Activated CD4-positive, alpha-beta T cell treated with anti-CD3 and anti-CD28 coated beads for 1 hour (primary cell): ENCODE measurements at places on chromosomes 12 and 14.

DNA sequence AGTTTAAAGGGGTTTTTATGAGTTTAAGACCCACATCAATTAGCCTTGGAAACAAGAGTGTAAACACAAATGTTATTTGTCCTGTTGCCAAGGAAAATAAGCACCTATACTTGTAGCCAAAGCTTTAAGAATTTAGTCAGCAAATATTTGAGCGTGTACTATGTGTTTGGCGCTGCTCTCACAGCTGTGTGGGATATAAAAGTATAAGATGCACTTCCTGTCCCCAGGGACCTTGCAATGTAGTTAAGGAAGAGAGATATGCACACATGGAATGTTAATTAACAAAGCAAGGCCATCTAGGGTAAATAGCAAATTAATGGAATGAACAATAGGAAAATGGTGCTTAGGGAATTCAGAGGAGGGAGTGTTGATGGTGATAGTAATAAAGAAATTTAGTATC lies 134.9 kb upstream of the SRRM4 start:
- DNase-seq: no peak

- no peak for DNase-seq
Measured at GRCh38 chr14:32370714-32371113, 41.6 kb downstream of the AKAP6 start.

DNA sequence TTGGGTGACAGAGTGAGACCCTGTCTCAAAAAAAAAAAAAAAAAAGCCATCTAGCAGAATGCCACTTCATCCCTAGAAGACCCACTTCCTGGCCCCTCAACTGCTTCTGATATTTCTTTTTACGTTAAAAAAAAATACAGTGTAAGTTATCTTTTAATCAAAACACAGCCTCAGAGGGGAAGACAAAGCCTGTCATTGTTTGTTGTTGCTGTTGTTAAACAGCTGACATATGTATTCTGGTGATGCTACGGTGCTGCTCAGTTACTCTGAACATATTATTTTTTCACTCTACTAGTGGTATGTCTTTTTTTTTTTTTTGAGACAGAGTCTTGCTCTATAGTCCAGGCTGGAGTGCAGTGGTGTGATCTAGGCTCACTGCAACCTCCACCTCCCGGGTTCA lies 75.4 kb downstream of the PAPLN start:
- no peak for DNase-seq

- no peak for DNase-seq
Measured at GRCh38 chr12:100955139-100955538, 160.6 kb downstream of the ANO4 start.

DNA sequence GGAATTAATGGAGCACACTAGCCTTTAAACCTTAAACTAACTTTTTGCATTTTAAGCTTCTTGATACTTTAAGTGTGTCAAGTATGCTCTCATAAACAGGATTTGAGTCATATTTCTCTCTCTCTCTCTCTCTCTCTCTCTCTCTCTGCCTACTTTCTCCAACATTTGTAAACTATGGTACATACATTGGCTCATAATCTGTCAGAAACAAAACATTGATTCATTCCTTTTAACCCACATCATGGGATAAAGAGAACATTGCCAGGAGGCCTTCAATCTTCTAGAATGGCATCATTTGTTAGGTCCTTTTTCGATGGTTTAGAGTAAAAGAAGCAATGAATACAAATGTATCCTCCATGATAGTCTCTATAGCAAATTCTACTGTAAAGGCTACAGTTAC lies 81.6 kb upstream of the RERGL start:
- no peak for DNase-seq

- DNase-seq: no peak
Measured at GRCh38 chr12:66103016-66103913, 27.3 kb downstream of the LLPH start.

DNA sequence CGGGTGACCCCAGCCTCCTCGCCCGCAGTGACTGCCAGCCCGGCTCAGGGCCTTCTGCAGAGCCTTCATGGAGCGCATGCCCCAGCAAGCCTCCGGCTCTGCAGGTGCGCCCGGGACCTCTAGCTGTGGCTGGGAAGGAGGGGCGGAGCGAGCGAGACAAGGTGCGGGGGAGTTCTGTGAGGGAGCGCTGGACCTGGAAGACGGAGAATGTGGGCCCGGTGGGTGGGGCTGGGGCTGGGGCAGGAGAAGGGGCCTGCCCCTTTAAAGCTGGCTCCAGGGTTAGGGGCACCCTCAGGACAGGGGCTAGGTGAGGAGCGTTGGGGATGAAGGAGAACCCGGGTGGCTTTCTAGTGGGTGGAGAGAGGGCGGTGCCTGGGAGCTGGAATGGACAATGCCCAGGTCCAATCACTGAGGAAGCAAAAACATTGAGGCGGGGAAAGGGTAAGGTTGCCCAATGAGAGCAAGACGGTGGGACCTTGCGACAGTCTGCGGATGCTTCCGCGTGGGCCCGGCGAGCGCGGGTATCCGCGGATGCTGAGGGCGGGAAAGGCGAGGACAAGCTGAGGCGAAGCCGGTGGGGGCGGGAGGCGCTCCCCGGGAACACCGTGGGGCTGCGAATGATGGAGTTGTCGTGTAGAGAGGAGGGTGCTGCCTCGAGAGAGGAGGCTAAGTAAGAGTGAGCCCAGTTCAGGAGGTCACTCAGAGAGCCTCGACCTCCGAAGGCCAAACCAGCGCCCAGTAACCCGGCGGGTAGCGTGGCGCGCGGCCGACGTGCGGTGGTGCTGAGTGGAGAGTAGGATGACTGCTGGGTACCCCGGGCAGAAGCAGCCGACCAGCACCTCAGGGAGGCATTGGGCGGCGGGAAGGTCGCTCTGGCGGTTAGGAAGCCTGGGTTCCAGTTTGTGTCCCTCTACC lies at the start of gene GLS2:
TSS of gene GLS2 (minus strand) at position 121 of the 915 bp plus-strand sequence. CDS start at position 78, 43 bp downstream.
- peak; percentile 57 for DNase-seq

GRCh38 chr12:73180734-73181133 lies 908.6 kb downstream of the TRHDE start:
- no peak for DNase-seq

GRCh38 chr14:71371711-71372396 lies 464.6 kb downstream of the PCNX1 start:
- no peak for DNase-seq

DNA sequence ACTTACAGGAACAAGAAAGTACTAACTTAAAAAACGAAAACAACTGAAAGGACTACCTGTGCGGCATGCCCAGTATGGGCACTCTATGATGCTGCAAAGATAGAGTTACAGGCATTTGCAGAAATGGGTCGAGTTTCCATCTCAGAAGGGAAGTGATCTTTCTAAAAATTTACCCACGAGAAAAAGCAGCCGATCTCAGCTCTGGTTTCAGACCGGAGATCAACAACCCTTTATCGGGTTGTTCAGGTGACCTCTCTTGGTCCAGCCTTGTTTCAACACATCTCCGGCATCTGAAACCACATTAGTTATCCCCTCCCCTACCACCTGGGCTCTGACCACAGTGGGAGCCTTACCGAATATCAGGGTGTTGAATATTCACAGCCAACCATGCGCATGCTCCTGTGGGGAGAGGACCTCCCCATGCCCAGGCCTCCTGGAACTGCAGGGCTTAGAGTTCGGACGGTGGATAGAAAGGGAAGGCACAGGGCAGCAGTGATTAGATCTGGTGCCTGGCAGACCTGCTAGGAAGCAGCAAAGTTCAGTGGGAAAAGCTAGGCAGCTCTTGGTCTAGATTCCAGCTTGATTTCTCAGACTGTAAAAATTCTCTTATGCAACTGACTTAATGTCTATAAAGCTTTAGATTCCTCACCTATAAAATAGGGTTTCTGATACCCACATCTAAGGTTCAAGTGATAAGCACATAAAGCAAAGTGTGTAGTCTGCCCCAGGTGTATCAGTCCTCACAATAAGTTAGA lies 906.0 kb downstream of the VRK1 start:
- no peak for DNase-seq

GRCh38 chr14:78451319-78451695 lies 281.1 kb downstream of the NRXN3 start:
- no peak for DNase-seq

GRCh38 chr14:45531022-45531421 lies 278.0 kb upstream of the MIS18BP1 start:
- no peak for DNase-seq

DNA sequence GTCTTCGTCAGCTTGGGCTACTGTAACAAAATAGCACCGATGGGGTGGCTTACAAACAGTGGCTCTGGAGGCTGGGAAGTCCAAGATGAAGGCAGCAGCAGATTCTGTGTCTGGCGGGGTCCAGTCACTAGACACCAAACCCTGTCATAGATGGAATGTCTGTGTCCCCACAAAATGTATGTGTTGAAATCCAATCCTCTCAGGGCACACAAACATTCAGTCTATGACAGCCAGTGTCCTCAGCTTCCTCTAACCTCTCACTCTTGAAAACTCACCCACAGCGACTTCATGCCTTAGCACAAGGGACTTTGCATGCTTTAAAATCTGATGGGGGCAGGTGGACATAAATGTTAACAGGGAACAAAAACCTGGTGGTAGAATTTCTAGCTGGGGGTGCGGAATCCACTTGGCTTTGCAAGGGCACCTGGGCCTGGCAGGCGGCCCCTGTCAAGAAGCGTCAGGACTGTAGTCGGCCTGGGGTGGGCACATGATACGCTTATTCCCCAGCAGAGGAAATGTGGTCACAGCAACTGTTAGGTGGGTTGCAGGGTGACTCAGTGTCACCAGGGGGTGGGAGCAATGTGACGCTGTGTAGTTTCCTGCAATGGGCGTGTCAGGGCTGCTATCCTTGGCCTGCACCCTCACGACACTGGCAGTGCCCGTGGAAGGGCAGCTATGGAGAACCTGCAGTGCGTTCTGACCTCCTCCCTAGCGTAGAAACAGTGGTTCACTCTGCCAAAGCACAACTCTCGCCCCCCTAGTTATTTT lies 17.7 kb downstream of the RIN3 start:
- DNase-seq: peak; percentile 36

- DNase-seq: no peak
Measured at GRCh38 chr14:39957290-39957689, 525.1 kb upstream of the FBXO33 start.

DNA sequence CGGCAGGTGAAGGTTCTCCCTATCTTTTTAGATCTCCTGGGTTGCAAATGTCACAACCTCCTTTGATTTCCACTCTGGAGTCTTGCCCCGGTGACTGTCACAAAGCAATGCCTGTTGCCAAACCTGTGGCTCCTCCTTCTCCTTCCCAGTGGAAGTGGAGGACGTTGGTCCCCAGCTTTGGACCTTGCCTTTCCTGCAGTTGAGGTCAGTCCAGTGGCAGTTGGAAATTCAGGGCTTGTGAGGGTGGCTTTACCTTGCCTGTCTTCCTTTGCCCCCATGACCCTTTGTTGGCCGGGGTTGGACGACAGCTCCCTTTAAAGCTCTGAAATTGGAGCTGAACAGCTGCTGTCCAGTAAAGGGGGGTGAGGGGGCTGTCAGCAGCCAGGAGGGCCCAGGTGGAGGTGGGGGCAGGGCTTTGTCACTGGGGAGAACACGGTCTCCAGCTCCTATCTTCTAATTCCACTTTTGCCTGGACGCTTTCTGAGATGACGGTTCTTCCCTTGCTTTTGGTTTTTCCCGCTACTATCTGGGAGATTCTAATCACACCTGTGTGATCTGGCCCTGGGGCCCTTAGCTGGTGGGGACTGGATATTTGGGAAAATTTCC lies 4.1 kb downstream of the TEAD4 start:
- DNase-seq: no peak

DNA sequence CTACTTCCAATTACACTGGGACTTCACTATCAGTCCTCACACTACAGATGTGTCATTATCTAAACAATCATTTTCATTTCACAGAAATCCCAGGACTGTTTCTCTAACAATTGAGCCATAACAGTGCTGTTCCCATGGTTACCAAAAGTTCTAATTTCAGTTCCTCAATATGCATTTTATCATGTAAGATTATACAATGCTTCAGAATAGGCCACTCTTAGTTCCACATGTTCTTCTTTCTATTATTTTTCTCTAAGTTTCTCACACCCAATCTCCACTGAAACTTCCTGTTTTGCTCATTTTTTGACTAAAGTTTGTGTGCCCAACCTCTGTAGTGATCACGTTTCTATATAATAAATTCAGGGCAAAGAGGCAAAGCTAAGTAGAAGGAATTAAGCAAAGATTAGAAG lies 185.8 kb downstream of the DUSP6 start:
- DNase-seq: no peak

- no peak for DNase-seq
Measured at GRCh38 chr12:108548954-108549521, 11.9 kb downstream of the SART3 start.

DNA sequence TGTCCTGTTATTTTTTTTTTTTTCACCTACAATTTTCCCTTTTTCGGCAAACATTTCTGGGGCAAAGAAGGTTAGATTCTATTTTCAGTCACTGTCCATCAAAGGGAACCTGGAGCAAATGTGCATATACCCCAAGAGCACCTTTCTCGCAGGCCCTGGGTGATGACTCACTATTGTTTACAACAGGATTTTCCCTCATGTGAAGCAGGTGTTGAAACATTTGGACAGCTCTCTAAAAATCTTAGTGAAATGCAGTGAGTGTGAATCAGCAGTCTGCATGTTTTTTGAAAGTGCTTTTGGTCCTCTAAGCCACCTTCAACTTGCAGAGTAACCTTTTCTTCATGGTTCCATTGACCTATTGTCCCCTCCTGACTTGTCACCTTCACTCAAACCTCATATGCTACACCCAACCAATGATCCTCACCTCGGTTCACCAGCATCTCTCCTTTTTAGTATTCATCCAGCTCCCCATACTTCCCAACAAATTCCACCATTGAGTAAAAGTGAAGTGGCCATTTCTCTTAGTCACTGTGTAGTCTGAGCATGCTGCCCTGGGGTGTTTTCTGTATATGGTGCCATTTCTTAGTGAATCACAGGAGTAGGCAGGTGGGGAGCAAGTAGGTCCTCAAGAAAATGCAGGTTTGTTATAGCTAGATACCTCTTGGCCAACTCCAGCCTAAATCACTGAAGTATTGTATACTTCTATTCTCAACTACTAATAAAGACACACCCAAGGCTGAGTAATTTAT lies 260.2 kb downstream of the BMP4 start:
- DNase-seq: no peak

- DNase-seq: no peak
Measured at GRCh38 chr12:61985830-61986229, 274.4 kb upstream of the USP15 start.

GRCh38 chr14:87934185-87934584 lies 58.8 kb downstream of the GALC start:
- DNase-seq: no peak

DNA sequence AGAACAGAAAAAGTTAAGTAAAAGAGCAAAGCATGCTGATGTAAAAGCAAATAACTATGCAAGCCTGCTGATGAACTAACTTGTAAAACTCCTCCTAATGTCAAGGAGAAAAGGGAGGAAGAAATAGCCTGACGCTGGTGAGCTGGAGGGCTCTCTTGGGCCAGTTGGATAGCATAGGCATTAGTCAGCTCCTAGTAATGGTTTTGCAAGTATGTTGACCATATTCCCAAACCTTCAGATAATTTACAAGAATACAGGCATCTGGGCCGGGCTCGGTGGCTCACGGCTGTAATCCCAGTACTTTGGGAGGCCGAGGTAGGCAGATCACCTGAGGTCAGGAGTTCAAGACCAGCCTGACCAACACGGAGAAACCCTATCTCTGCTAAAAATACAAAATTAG lies 871.4 kb downstream of the C12orf50 start:
- DNase-seq: no peak
